ENCODE measurements at places on chromosomes 12 and 14. TPM values are rescaled to one million over a fixed set of nuclear protein-coding genes. Genes with fewer than 3 reads are reported as not detected.

The KRT78 gene
- not detected for total RNA-seq

DNA sequence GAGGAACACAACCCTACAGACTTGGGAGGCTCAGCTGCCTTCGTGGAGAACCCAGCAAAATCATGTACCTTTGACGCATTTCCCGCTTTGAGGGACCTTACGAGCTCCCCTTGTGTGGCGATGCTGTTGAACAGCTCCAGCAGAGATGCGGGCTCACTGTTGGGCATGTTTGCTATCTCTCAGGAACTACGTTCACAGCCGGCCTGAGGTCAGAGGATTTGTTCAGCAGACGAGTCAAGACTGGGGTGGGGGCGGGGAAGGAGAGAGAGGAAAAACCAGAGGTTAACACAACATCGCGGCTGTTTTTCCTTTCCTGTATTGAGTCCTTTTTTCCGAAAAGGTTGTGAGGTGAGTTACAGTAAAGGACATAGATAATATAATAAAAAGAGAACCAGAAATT lies 45.9 kb downstream of the SLC25A47 start:
- no peak for DNase-seq

The KRT85 gene
- not detected for total RNA-seq

- DNase-seq = no peak
Observed at GRCh38 chr12:18797604-18798003, 59.7 kb downstream of the CAPZA3 start.

DNA sequence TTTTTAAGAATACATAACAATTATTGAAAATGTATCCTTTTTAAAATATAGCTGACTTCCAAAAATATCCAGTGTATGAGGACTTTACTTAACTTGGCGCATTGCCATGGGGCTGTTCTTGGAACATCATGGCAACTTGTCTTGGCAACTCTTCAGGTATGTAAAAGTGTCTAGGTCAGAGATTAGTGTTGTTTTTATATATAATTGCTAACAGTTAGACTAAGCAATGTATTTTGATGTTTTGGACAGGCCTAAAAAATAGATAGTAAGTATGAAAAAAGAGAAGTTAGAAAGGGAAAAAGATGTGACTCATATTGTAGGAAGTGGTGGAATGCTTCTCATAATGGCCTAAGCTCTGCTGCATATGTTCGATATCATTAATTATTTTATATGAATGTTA lies 70.9 kb downstream of the MON2 start:
- peak; percentile 28 for DNase-seq

The MMP17 gene
- 10.8 TPM for total RNA-seq
